ENCODE measurements at places on chromosomes 4 and X.

- DNase-seq: no peak
These were observed 10.1 kb upstream of the FAT1 start for GRCh38 chr4:186733778-186734177.

GRCh38 chr4:76232681-76233080 lies 18.8 kb upstream of the FAM47E start:
- DNase-seq: no peak

- DNase-seq: no peak
These were observed 39.6 kb upstream of the SLC7A3 start for GRCh38 chrX:70970482-70970995.

- DNase-seq: no peak
These were observed 2.5 kb upstream of the USP27X start for GRCh38 chrX:49876750-49877149.
